Activated naive CD4-positive, alpha-beta T cell treated with Interleukin-2 at 50 U/mL for 16 hours (primary cell): ENCODE measurements at places on chromosomes 1 and 21.

DNA sequence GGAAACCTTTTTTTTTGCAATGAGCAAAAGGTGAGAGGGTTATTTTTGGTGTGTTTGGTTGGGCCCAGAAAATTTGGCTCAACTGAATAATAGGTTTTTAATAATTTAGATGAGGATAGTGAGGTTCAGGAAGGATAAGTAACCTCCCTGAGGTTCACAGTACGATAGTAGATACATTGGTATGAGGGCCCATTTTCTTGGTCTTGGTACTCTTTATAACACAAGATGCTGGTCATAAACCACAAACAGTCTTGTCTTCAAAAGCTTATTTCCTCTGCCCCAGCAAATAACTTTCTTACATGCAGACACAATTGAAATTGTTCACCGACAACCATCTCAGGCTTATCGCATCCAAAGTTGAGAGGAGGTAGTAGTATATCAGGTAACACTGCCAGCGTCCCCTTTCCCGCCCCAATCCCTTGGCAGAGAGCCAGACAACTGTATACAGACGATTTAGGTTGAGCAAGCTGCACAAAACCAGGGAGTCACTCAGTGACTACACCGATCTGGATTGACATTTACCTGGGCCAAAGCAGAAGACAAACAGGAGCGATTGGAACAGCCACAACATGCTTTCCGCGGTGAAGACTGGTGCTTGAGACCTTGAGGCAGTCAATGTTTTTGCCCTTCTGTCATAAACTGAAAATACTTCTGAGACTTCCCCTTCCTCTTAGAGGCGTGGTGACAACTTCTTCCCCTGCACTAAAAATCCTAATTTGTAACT lies at the start of gene SLAMF6:
TSS of gene SLAMF6 (minus strand) at position 634 of the 724 bp plus-strand sequence. CDS start at position 571, 63 bp downstream.
- DNase-seq, result peak; percentile 40

GRCh38 chr1:47184090-47184821 lies 5.6 kb downstream of the PDZK1IP1 start:
- DNase-seq, result no peak

DNA sequence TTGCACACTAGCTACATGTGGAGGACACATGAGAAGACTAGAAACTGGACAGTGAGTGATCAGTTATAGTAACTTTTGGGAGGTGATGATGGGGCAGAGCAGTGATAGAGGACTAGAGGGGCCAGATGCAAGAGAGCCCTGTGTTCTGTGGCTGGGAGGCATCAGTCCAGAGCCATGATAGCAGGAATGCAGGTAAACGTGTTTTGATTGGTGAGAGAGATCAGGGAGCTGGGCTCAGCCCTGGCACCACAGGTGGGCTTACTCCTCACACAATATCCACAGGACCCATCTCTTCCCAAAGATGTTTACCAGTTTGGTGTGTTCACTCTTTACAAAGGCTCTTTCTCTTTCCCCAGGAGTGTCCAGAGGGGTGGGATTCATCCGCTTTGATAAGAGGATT lies 86.5 kb downstream of the ELAVL4 start:
- DNase-seq, result no peak

GRCh38 chr1:183986941-183987340 lies 50.6 kb downstream of the COLGALT2 start:
- no peak for DNase-seq

- no peak for DNase-seq
Measured at GRCh38 chr1:149931212-149931790, 3.7 kb upstream of the SF3B4 start.

- no peak for DNase-seq
Measured at GRCh38 chr1:76142771-76143540, 68.4 kb downstream of the ST6GALNAC3 start.

GRCh38 chr1:147236959-147237791 lies 5.3 kb upstream of the CHD1L start:
- no peak for DNase-seq

- no peak for DNase-seq
Measured at GRCh38 chr1:49626472-49626871, 397.3 kb downstream of the AGBL4 start.

DNA sequence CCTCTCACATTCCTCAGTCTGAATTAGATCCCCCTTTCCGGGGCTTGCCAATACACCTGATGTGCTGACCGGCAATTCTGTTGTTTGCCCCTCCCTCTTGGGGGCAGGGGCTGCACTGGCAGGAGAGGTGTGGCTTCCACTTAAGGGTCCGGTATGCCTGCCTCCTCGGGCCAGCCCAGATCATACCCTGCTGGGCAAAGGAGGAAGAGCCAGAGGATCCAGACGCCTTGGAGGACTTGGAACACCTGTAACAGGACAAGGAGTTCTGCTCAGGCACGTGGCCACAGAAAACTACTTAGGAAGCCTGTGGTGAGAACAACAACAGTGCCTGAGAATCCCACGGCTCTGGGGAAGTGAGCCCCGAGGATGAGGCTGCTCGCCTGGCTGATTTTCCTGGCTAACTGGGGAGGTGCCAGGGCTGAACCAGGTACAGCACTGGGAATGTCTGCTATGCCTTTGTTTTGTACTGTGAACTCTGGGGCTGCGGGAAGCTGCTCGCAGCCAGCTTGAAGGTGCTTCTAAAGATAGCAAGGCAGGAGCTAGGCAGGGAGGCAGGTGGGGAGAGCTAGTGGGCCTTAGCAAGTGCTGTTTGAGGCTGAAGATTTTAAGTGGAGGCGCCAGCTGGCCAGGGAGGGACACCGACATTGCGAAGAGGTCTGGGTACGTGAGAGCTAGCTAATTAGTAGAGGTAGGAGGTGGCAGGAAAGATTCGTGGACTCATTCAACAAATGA lies at the start of gene SMPDL3B:
TSS of gene SMPDL3B (plus strand) at position 183 of the 732 bp plus-strand sequence. CDS start at position 367, 184 bp downstream.
- DNase-seq, result no peak

- DNase-seq, result no peak
Measured at GRCh38 chr21:36882776-36883175, 83.7 kb downstream of the HLCS start.

GRCh38 chr1:30761381-30762151 lies 4.0 kb upstream of the LAPTM5 start:
- no peak for DNase-seq

DNA sequence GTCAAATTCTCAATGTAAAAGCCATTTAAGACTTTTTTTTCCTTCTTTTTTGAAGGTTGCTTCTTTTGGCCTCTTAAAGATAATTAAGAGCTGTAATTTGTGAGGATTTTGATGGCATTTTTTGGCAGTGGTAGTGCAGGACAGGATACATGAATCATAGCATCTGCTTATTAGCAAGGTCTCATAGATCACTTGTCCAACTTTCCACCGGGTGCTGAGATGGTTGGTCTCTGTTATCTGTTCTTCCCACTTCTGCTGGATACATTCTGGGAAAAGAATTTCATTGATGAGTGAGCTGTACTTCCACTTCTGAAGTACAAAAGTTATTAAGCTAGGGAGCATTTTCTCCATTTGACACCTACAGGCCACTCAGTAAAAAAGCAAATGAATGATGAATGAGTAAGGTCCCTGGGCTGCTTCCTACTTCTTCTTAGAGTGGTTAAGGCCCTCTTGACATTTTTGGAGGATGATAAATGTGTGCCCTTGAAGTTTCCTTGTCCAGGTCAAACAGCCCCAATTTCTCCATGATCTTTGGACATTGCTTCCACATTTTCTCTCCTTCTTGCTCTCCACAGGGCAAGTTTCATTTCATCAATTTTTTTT lies 100.6 kb downstream of the ROR1 start:
- DNase-seq, result no peak

- no peak for DNase-seq
Measured at GRCh38 chr1:167950569-167950968, 13.7 kb upstream of the MPC2 start.

GRCh38 chr1:233905416-233906051 lies 1.1 kb downstream of the SLC35F3 start:
- DNase-seq, result no peak

GRCh38 chr1:27374362-27375086 lies at the start of gene FCN3:
Gene FCN3, minus strand, starts transcription at chr1:27374824. Its CDS starts 6 bp downstream, at chr1:27374818.
- DNase-seq, result no peak

DNA sequence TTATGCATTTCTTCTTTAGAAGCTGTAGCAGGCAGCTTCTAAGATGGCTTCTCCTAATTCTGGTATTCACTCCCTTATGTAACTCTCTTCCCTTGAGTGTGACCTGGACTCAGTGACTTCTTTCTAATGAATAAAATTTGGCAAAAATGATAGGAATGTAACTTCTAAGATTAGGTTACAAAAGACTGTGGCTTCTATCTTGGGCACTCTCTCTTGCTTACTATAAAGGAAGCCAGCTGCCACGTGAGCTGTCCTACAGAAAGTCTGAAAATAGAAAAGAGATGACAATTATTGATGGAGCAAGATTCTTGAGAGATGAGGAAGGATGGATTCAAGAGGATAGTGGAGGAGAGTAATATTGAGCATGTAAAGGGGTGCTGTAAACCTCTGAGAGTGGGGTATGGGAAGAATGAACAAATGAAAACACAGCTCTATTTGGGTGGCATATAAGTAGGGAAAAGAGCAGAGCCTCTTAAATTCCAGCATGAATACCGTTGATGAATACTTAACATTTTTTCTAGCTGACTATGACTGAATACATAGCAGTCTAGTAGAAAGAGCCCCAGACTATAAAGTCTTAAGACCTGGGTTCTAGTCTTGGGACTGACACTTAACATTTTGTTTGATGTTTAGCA lies 5.5 kb downstream of the TSEN15 start:
- DNase-seq, result no peak

GRCh38 chr1:22494144-22494543 lies 42.5 kb downstream of the ZBTB40 start:
- no peak for DNase-seq

DNA sequence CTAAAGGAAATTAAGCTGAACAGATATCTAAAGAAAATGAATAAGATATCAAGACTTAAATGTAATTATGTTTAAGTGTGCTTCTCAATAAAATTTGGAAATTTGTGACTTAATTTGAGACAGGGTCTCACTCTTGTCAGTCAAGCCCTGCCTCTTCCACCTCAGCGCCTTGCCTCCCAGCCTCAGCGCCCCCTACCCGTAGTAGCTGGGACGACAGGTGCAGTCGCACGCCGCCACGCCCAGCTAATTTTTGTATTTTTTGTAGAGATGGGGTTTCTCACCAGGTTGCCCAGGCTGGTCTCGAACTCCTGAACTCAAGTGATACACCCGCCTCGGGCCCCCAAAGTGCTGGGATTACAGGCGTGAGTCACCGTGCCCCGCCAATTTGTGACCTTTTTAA lies 117.0 kb downstream of the CLEC20A start:
- DNase-seq, result no peak

DNA sequence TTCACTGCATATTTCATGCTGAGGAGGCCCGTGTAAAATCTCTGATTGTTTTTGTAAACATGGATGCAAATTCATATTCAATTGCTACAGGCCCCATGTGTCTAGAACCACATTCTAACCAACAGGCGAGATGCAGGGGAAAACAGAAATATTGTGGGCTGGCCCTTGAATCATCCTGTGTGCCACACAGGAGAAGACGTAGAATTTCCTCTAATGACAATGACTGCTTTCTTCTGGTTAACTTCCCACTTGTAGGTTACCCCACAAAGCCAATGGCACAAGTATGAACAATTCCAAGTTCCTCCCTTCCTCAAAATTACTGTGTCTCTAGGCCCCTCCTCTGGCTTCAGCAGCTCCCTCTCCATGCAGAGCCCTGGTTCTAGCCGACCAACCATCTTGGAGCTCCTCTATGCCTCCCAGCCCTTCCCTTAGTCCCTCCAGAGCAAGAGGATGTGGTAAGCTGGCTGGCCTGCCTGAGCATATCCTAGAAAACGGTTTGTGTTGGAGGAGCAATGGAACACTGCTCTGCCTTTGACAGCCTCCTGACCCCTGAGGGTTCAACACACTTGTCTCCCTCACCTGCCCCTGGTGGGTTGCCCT lies 205.2 kb downstream of the HS2ST1 start:
- no peak for DNase-seq

- DNase-seq, result no peak
Measured at GRCh38 chr21:38955495-38955894, 149.8 kb downstream of the ETS2 start.

DNA sequence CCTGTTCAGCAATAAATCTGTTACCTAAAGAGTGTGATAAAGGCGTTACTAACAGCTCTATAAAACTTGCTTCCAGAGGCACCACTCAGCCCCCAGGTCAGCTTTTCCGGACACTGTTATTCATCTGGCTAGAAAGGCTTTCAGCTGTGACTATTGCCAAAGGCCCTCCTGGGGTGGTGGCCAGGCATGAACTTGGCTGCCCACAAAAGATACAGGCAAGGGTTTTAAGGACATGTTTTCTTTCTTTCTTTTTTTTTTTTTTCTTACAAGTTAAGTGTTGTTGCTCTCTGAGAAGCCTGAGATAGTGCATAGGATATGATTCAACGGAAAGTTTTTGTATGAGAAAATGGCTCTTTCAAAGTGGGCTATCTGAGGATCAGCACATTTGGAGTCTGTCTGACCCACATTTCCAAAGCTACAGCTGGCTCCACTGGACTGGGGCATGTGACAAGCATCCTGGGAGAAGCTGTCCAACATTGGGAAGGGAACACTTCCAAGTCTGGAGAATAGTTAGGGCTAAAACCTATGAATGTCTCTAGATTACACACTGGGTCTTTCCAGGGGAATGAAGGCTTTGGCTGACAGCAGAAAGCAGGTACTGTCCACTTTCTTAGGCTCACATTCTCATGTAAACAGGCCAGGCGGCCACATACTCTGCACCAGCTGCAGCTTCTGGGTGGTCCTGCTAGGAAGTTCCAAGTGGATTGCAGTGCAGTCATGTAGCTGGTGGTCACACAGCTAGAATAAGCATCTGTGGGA lies 639.7 kb downstream of the LMO4 start:
- no peak for DNase-seq

GRCh38 chr1:226979517-226980121 lies 39.5 kb downstream of the COQ8A start:
- no peak for DNase-seq

- no peak for DNase-seq
Measured at GRCh38 chr1:4794020-4794780, 139.8 kb downstream of the AJAP1 start.

- DNase-seq, result no peak
Measured at GRCh38 chr1:46457178-46457577, 32.5 kb upstream of the DMBX1 start.

DNA sequence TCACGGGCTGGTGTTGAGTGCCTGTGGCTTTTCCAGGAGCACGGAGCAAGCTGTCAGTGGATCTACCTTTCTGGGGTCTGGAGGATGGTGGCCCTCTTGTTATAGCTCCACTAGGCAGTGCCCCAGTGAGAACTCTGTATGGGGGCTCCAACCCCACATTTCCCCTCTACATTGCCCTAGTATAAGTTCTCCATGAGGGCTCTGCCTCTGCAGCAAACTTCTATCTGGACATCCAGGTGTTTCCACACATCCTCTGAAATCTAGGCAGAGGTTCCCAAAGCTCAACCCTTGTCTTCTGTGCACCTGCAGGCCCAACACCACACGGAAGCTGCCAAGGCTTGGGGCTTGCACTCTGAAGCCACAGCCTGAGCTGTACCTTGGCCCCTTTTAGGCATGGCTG lies 157.3 kb downstream of the MRPL39 start:
- no peak for DNase-seq
